Fibroblast of villous mesenchyme (primary cell): ENCODE measurements at places on chromosomes 2 and 18.

DNA sequence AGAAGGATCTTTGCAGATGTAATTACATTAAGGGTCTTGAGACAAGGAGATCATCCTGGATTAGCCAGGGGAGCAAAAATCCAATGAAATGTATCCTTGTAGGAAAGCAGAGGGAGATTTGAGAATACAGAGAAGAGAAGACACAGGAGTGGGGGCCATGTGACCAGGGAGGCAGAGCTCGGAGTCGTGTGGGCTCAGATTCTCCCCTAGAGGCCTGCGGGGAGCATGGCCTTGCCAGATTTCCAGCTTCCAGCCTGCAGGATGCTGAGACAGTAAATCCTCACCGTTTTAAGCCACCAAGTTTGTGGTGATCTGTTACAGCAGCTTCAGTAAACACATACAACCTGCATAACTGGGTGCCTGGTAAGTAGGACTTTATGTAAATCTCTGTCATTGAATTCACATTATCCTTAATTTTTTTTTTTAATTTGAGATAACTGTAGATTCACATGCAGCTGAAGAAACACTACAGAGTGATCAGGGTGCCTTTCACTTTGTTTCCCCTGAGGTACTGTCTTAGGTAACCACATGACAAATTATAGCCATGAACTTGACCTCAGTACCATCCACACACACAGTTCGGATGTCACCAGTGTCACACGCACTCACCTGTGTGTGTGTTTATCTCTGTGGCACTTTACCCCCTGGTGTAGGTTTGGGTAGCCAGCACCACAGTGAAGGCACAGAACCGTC, 138.4 kb upstream of the HDAC4 start:
- DNase-seq, result no peak

GRCh38 chr2:195006856-195007255, 650.2 kb upstream of the SLC39A10 start:
- no peak for DNase-seq

- peak; percentile 94 for DNase-seq
Measured at GRCh38 chr2:226337941-226338600, 461.5 kb downstream of the IRS1 start.

DNA sequence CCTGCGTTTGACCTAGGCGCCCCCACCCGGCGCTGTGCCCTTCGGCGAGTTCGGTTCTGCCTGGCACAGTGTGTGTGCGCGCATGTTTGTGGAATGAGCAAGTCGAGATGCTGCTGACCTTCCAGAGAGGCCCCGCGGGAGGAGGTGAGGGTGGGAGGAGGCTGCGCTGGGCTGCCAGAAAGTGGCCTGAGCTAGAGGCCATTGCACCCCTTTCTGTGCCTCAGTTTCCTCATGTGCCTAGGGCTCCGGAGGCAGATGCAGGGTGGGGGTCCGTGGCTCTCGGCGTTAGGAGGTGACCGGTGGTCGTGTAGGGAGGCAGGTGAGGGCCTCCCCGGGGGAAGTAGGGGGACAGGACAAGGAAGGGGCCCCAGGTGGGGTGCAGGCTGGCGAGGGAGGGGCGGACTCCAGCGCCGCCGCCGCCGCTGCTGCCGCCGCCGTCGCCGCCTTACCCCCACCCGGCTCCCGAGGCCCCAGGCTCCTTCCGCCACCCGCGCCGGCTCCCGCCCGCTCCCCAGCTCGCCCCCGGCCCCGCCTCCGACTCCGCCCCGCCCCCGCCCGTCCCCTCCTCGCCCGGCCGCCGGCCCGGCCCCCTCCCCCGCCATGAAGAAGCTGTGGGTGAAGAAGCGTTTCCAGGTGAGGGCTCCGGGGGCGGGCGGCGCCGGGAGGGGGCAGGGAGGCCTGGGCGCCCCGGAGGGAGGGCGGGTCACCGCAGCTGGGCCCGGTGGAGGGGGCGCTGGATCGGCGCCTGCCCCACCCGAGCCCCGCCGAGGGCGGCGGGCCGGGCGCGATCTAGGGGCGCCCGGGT, 7.0 kb downstream of the SPEG start:
- DNase-seq, result peak; percentile 27

DNA sequence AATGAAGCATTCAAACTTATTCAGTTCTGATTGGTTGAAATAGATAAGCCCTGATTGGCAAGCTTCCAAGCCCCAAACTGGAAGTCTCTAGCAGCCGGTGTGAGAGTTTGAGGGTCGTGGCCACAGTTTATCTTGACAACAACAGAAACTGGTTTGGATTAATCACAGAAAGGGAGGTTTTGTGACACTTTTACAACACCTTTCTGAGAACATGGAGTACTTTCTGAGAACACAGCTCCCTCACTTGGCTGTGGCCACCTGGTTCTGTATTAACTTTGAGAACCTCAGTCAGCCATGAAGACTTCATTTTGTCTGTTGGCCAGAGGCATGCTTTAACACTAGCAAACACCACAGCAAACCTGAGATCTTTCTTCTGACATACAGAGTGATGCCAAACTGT, 280.7 kb upstream of the VWC2L start:
- DNase-seq, result no peak

DNA sequence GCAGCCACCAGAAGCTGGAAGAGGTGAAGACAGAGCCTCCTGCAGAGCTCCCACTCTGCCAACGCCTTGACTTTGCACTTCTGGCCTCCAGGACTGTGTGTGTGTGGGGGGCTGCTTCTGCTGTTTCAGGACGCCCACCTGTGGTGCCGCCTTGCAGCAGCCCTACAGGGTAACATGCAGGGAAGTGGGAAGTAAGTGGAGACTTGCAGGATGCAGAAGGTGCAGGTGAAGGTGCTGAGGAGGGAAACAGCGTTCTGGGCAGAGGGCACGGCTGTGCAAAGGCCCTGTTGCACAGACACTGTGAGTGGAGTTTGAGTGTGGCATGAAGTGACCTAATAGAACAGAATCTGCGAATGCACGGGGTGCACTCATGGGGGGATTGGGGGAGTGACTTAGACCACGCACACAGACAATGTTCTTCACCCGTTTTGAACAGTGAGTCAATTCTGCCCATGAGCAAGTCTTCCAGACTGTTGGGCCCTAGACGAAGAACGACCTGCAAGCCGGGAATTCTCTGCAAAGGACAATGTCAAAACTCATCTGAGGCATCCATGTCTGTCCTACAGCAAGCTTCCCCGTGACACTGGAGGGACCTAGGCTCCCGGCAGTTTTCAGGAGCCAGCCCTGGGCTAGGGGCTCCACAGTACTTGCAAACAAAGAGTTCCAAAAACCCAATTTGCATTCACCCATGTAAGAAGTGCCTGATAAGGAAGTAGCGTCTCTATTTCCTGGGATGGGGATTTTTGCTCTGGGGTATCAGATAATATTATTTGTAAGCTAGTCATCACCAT, 19.0 kb downstream of the MBP start:
- no peak for DNase-seq

- DNase-seq, result no peak
Measured at GRCh38 chr18:14927701-14928100, 179.7 kb downstream of the ANKRD30B start.

DNA sequence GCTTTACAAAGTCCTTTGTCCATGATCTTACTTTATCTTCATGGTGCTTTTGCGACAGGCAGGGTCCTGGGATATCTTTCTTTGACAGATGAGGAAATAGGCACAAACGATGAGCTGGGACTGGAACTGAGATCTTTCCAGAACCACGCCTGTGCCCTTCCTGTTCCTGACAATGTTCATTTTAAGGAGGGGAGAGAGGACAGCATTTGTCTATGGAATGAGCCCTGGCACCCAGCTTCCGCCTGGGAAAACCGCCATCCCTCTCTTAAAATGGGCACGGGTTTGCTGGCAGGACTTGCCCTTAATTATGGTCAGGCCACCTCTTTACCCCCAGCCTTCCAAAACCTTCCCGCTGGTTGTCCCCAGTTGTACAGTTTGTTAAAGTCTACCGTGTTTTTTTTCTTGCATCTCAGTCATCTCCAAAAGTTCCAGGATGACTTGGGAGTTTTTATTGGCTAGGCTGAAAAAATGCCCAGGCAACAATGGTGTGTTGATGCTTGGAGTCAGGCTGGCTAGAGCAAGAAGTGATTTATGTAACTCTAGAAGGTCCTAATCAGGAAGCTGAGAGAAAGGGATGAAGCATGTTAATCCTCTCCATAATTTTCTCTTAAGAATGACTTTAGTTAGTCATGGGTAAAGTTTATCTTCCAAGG, 264.9 kb upstream of the EPAS1 start:
- DNase-seq, result no peak

DNA sequence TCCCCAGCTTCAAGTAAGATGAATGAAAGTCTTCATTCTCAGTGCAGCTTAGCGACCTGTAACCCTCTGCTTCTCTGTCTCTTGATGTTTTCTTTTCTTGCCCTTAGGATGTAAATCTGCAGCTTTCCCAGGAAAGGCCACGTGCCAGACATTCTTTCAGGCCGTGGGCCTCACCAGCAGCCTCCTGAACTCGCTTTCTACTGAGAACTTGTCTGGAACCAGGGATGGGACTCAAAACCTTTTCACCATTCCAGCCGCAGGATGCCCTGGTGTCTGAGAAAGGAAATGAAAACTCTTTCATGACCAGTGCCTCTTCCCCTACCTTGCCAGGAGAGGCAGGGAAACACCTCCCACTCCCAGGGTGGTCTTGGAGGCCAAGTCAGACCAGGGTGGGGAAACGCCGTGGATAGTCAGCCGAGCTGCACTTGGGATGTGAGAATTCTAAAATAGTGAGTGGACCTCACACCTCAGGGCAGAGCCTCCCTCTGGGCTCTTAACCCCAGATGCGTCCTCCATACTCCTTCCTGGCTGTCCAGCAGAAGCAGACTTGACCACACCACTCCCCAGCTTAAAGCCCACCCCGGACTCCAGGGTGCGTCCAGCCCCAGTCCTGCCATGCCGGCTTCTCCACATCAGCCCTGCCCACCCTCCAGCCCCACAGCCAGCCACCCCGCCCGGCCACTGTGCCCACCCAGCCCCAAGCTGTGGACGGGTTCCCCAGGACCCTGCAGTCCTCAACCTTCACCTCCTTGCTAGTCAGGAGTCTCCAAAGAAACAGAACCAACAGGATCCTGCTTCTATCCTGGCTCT, 115.5 kb downstream of the TWIST2 start:
- peak; percentile 67 for DNase-seq

GRCh38 chr2:224160917-224161316, 121.8 kb upstream of the SERPINE2 start:
- no peak for DNase-seq

GRCh38 chr2:79294994-79295393, 135.4 kb upstream of the REG3A start:
- no peak for DNase-seq

DNA sequence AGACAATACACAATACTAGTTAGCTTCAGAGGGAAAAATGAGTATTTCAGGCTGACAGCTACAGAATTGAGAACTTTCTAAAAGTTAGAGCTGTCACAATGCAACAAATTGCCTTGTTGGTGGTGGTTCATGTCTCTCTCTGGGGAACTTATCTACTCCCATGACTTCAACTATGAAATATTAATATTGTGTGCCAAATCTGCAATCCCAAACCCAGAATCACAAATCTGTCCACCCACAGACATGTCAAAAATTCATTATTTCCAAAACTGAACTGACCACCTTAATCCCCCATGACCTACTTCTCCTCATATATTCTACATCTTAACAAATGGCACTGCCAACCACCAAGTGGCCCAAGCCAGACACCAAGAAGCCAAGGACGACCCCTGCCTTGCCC, 143.5 kb downstream of the TCF4 start:
- no peak for DNase-seq

DNA sequence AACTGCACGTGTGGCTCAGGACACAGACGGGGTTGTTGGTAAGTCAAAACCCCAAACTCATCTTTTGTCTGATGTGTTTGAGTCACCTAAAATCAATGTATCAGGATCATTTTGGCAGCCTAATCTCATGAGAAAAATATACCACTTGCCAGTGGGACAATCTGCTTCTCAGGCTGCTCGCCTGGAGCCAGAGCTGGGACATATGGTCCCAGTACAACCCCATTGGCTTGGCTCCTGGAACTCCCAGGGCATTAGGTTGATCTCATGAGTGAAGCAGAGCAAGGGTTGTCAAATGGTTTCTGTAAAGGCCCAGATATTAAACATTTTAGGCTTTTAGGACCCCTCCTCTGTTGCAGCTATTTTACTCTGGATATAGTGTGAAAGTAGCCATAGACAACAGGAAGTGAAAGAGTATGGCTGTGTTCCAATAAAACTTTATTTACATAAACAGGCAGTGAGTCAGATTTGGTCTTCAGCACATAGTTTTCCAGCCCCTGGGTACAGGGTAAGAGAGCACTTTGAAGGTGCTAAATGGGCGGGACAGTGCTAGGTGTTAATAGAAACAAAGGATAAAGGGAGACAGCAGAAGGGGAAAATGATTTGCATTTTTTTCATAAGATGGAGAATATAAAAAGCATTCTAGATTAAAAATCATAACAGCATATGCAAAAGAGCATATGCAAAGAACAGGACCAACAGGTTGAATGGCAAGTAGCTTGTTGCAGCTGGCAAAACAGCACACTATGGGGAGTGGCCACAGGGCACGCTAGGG, 290.8 kb downstream of the KCNS3 start:
- peak; percentile 19 for DNase-seq

DNA sequence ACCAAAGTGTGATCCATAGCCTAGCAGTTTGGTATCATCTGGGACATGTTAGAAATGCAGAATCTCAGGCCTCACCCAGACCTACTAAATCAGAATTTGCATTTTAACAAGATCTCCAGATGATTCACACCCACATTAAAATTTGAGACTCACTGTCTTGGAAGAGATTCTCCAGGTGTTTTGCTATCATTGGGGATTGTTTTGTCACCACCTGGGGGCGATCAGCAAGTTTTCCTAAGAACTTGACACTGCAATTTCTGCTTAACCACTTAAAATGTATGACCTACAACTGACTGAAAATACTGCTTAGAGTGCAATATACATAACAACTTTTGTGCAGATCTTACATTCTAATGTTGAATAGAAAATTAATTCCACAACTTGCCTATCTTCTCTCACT, 18.9 kb upstream of the ITGA4 start:
- DNase-seq, result no peak

DNA sequence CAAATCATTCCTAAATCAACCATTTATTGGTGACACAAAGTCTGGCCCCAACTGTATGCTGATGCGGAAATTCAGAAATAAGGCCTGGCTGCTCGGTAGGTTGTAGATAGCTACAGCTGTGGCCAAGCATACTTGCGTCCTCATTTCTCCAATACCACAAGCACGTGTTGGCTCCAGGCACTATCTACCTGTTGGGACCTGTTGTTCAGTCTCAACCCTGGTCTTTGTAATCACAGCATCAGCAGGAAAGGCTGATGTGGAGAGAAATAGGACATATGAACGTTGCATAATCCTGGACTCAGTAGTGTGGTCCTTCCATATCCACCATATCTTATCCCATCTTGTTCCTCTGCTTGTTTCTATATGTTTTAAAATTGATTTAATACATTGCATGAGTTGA, 212.6 kb downstream of the PMAIP1 start:
- DNase-seq, result no peak
